ENCODE measurements at places on chromosomes 4 and X. TPM values are rescaled to one million over a fixed set of nuclear protein-coding genes. Genes with fewer than 3 reads are reported as not detected.

DNA sequence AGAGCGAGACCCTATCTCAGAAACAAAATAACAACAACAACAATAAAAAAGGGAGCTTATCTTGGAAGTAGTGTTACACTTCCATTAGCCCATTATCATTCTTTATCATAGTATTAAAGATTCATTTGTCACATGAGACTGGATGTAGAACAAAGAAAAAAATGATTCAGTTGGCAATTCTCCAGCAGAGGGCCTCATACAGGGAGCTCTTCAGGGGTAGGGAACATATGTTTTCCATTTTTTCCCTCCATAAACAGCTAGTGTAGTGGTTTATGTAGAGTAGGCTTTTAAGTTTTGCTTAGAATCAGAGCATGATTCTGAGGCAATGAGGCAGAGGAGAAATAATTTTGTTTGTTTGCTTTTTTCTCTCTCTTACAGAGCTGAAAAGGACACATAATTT, 5.8 kb downstream of the CPE start:
- DNase-seq: no peak

- no peak for DNase-seq
Observed at GRCh38 chr4:182582245-182582644, 334.9 kb downstream of the DCTD start.

Gene TSPAN6
- 13.0 TPM for total RNA-seq

DNA sequence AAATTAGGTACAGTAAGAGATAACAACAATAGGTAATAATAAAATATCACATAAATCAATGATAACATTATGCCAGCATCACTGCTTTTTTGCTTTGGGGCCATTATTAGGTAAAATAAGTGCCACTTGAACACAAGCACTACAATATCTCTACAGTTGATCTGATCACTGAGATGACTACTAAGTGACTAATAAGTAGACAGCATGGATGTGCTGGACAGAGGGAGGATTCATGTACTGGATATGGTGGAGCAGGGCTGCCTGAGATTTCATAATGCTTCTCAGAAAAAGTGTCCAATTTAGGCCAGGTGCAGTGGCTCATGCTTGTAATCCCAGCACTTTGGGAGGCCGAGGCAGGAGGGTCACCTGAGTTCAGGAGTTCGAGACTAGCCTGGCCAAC, 137.8 kb upstream of the IL1RAPL2 start:
- no peak for DNase-seq

Gene TDO2
- not detected for total RNA-seq

GRCh38 chr4:149113804-149114430, 671.7 kb upstream of the NR3C2 start:
- DNase-seq: no peak

DNA sequence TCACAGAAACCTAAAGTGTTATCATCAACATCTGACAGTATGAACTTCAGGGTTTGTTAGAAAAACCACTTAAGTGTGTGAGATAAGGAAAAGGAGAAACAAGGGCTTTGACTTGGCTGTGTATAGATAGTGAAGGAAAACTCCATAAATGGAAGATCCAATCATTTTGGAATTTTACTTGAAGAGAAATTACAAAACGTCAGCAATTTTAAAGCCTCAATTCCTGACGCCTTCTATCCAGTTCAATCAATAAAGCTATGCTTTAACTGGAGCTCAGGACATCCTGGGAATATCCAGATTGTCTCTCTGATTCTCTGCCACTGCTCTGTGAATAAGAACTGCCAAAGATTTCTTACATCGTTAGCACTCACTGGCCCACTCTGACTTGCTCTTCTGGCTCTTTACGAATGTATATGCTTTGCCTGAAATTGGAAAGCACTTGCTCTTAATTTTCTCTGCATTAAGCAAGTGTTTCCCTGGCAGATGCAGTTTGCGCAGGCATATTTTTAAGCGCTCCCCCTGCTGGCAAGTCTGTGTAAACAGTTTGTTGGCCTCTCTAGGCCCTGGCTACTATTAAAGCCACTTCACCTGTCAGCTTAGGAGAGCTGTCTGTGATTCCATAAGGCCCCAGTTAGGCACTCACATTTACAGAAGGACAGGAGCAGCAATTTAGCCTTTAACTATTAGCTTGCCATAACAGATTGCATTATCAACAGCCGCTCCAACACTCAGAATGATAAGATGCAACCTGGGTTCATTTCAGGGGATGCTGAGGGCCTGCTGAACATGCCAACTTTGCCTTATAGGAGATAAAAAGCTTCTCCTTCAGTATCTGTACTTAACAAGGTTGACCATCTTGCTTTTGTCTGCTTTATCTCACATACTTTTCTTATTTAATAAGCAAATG, 251.4 kb upstream of the DDX53 start:
- DNase-seq: no peak

GRCh38 chr4:68299492-68300457, 50.1 kb downstream of the YTHDC1 start:
- no peak for DNase-seq

Gene TEX13D
- total RNA-seq: not detected

Gene OPN1LW
- total RNA-seq: not detected

DNA sequence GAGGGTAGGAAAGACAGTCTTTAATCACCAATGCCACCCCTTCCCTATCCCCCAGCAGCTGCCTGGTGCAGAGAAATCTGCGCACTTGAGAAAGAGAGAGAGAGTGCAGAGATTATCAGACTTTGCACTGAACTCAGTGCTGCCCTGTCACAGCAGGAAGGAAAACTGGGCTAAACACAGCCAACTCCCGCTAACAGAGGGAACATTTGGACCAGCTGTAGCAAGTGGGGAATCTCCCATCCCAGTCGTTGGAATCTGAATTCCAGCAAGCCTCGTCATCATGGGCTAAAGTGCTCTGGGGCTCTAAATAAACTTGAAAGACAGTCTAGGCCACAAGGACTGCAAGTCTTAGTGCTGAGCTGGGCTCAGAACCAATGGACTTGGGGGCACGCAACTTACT, 168.7 kb downstream of the DLG3 start:
- no peak for DNase-seq

DNA sequence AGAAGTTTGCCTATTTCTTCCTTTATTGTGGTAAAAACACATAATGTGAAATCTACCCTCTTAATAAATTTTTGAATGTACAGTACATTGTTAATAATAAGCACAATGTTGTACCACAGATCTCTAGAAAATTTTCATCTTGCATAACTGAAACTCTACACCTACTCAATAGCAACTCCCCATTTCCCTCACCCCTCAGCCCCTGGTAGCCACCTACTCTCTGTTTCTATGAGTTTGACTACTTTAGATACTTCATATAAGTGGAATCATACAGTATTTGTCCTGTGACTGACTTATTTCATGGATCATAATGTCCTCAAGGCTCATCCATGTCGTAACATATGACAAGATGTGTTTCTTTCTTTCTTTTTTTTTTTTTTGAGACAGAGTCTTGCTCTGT, 446.4 kb downstream of the RPA4 start:
- DNase-seq: no peak

DNA sequence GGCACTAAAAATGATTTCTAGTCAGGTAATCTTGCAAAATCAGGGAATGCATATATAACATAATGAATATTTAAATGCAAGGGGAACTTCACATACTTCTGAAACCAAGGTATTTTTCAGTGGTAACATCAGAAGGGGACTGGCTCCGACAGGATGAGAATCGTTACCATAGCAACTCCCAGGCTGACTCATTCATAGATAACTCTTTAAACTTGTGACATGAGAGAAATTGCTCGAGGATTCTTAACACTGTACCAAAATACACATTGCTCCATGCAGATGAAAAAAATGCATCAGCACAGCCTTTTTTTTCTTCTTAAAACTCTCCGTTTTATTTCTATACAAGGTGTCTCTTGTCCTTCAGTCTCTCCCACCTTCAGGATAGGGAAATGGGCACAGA, 114.3 kb downstream of the GABRB1 start:
- no peak for DNase-seq

- no peak for DNase-seq
Observed at GRCh38 chrX:66553973-66554372, 84.9 kb downstream of the EDA2R start.

Gene TMSB15B
- 6.6 TPM for total RNA-seq

Gene CLDN34
- total RNA-seq: not detected

GRCh38 chr4:129377131-129377845, 281.3 kb downstream of the C4orf33 start:
- no peak for DNase-seq

GRCh38 chr4:100754751-100755150, 236.9 kb upstream of the EMCN start:
- DNase-seq: no peak

Gene S100P
- not detected for total RNA-seq

Gene EOLA2
- total RNA-seq: 34.6 TPM

- no peak for DNase-seq
Observed at GRCh38 chr4:103244251-103244650, 46.1 kb upstream of the CENPE start.

DNA sequence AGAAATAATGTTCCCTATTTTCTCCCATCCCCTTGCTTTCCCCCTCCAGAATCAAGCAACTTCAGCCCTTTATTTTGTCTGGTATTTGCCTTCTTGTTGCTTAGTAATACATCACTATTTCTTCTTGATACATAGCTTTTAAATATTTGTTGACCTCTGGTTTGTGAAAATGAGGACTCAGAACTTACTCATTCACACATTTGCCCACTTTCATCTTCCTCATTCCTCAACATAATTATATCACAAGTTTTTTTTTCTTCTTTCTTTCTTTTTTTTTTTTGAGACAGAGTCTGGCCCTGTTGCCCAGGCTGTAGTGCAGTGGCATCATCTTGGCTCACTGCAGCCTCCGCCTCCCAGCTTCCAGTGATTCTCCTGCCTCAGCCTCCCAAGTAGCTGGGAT, 28.9 kb upstream of the NDUFC1 start:
- DNase-seq: no peak

GRCh38 chr4:109629775-109630174, 69.7 kb downstream of the MCUB start:
- no peak for DNase-seq

GRCh38 chr4:113080050-113080449, 30.6 kb downstream of the ANK2 start:
- DNase-seq: no peak

GRCh38 chr4:168604496-168605373, 107.9 kb downstream of the PALLD start:
- DNase-seq: no peak

GRCh38 chr4:106691749-106692148, 323.2 kb upstream of the GIMD1 start:
- DNase-seq: no peak
